Regular cardiac myocyte (primary cell): ENCODE measurements at places on chromosomes 2 and 18. TPM values are rescaled to one million over a fixed set of nuclear protein-coding genes. Genes with fewer than 3 reads are reported as not detected.

The YIPF4 gene
- total RNA-seq = 20.6 and 36.4 TPM in 2 replicates

The MSTN gene
- total RNA-seq = 0.56 TPM in 1 of 2 replicates, not detected in the other

The HOXD12 gene
- total RNA-seq = not detected in 2 replicates

The RALB gene
- 55.5 and 94.9 TPM in 2 replicates for total RNA-seq

The OTOF gene
- 0.19 and 0.28 TPM in 2 replicates for total RNA-seq

The POTEJ gene
- total RNA-seq = not detected in 2 replicates

The GAL3ST2 gene
- total RNA-seq = 0.19 and 0.85 TPM in 2 replicates

The SERPINB11 gene
- total RNA-seq = not detected in 2 replicates

The IL1B gene
- total RNA-seq = 150 and 229 TPM in 2 replicates

The COL4A4 gene
- total RNA-seq = 4.4 and 24.0 TPM in 2 replicates

The FAM117B gene
- 0.77 and 2.5 TPM in 2 replicates for total RNA-seq

The NT5DC4 gene
- not detected in 2 replicates for total RNA-seq

The SNED1 gene
- total RNA-seq = 4.6 and 10.7 TPM in 2 replicates

The RETSAT gene
- 57.7 and 86.0 TPM in 2 replicates for total RNA-seq

The FOXI3 gene
- not detected in 2 replicates for total RNA-seq

The GRB14 gene
- 6.2 and 12.8 TPM in 2 replicates for total RNA-seq

The GCG gene
- total RNA-seq = not detected in 2 replicates

The C2orf80 gene
- not detected in 2 replicates for total RNA-seq

The PDK1 gene
- 21.3 and 34.1 TPM in 2 replicates for total RNA-seq

The ASTL gene
- total RNA-seq = under 0.01 TPM in 1 of 2 replicates, not detected in the other

The MARCO gene
- not detected in 2 replicates for total RNA-seq

The FAM237A gene
- not detected in 2 replicates for total RNA-seq

The ACMSD gene
- total RNA-seq = 0.28 TPM in 1 of 2 replicates, not detected in the other

The SLC25A12 gene
- 16.6 and 21.1 TPM in 2 replicates for total RNA-seq

The IL36G gene
- not detected in 2 replicates for total RNA-seq

The CRYGD gene
- total RNA-seq = not detected in 2 replicates

The GAD1 gene
- total RNA-seq = under 0.01 and 0.19 TPM in 2 replicates

The ALK gene
- under 0.01 TPM in 1 of 2 replicates, not detected in the other for total RNA-seq

The ERICH2 gene
- not detected in 2 replicates for total RNA-seq

The GPR45 gene
- not detected in 2 replicates for total RNA-seq

The ST8SIA3 gene
- total RNA-seq = not detected in 2 replicates

The IKZF2 gene
- total RNA-seq = 7.9 and 9.4 TPM in 2 replicates

The CHRNA1 gene
- total RNA-seq = 0.28 and 0.38 TPM in 2 replicates
